ENCODE measurements at places on chromosomes 16 and 17.
A peak's percentile ranks its signal among the peaks of the same experiment; 100 is the strongest.

DNA sequence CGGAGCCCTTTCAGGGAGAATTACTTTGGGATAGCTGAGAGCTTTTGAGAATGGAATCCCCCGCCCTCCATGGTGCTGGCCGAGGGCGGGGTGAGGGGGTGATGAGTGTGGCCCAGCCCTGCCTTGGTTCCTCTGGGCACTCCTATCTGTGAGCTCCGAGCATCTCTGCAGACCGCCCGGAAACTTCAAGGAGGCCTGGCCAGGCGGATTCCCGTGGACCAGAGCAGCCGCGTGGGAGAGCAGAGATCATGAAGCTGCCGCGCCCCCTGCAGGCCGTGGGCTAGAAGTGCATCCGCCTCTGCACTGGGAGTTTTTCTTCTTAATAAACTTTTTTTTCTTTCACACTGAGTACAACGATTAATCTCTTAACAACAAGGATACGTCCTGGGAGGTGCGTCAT, 392.9 kb upstream of the EEF2KMT start:
- peak; percentile 50 for DNase-seq

DNA sequence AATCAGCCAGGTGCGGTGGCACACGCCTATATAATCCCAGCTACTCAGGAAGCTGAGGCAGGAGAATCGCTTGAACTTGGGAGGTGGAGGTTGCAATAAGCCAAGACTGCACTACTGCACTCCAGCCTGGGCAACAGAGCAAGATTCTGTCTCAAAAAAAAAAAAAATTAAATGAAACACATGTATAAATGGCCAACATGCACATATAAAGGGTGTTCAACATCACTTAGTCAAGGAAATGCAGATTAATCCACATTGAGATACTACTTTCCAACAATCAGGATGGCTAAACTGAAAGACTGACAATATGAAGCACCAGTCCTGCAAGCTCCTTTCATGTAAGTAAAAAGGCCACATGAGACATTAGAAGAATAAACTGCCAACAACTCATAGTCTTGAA, 20.5 kb downstream of the USP32 start:
- no peak for DNase-seq

GRCh38 chr17:64747938-64748540, 85.9 kb upstream of the SMURF2 start:
- no peak for DNase-seq

GRCh38 chr17:45127207-45127547, 5.1 kb downstream of the PLCD3 start:
- no peak for DNase-seq

DNA sequence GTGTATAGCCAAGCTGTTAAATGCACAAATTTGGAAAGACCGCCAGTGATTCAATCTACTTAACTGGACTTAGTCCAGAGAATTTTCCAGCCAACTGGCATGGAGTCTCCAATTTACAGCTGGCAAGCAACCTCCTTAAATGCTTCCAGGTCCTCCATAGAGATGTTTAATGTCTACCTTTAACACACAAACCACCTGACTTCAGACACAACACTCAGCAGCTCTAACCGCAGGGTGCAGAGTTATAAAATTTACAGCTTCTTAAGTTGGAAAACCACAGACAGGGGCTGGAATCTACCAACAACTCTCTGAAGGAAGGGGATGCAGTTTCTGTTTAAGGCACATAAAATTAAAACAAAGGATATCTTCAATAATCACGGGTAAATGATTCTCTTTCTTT, 106.9 kb downstream of the SYCE1L start:
- no peak for DNase-seq

GRCh38 chr16:79713609-79714309, 113.2 kb upstream of the MAF start:
- DNase-seq = no peak

GRCh38 chr17:34503528-34504195, 75.7 kb upstream of the TMEM132E start:
- DNase-seq = no peak

DNA sequence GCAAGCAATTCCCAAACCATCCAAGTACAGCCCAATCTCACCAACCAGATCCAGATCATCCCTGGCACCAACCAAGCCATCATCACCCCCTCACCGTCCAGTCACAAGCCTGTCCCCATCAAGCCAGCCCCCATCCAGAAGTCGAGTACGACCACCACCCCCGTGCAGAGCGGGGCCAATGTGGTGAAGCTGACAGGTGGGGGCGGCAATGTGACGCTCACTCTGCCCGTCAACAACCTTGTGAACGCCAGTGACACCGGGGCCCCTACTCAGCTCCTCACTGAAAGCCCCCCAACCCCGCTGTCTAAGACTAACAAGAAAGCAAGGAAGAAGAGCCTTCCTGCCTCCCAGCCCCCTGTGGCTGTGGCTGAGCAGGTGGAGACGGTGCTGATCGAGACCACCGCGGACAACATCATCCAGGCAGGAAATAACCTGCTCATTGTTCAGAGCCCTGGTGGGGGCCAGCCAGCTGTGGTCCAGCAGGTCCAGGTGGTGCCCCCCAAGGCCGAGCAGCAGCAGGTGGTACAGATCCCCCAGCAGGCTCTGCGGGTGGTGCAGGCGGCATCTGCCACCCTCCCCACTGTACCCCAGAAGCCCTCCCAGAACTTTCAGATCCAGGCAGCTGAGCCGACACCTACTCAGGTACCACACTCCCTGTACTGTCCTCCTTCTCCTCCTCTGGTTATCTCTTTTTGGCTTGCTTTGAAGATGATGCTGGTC, 20.6 kb downstream of the SP2 start:
- DNase-seq = no peak

DNA sequence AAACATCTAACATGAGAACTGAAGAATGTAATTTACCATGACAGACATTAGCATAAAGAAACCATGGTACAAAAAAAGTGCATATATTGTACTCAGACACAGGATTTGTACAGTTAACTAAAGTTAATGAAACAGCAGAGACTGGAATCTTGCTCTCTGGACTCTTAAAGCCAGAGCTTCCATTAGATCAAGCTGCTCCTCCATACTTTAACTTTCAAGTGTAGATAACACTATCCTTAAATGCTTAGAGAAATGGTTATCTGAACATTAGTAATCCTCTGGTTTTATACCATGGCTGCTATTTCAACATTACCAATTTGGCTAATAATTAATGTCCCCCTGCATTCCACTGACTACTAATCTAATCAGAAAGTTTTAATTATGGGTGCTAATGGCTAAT, 3.1 kb downstream of the NUDT21 start:
- no peak for DNase-seq

GRCh38 chr16:17013038-17013437, 457.7 kb downstream of the XYLT1 start:
- no peak for DNase-seq

DNA sequence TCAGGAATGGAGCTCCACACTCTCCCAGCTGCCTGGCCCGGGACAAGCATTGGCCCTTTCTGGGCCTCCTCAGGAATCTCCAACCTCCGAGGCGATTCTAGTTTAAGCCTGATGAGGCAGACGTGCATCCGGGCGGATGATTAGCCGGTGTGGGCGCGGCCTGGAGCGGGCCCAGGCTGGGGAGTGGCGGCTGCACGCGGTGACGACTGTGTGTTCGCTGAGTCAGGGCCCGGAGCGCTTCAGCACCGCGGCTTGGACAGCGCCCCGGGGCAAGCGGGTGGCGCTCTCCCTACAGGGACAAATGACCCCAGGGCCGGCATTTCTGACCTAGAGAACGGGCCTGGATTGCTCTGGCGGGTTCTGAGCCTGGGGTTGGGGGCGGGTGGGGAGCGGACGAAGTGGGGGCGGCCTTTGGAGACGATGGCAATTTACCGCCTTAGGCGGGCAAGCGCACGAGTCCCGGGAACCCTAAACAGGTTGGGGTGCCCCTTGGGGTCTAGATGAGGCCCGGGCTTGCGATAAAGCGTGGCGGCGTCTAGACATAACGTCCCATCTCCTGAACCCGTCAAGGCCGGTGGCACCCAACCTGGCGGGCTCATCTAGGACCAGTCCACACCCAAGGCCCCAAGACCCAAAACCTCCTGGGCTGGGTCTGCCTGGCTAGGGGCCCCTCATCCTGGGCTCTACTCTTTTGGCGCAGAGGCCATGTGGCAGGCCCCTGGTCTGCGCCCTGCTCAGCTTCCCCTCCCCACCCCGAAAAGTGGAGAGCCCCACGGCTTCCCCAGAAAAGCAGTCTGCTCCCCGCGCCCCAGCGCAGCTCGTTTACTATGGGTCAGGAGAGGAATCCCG, 22.3 kb upstream of the ZNHIT3 start:
- DNase-seq = peak; percentile 51

DNA sequence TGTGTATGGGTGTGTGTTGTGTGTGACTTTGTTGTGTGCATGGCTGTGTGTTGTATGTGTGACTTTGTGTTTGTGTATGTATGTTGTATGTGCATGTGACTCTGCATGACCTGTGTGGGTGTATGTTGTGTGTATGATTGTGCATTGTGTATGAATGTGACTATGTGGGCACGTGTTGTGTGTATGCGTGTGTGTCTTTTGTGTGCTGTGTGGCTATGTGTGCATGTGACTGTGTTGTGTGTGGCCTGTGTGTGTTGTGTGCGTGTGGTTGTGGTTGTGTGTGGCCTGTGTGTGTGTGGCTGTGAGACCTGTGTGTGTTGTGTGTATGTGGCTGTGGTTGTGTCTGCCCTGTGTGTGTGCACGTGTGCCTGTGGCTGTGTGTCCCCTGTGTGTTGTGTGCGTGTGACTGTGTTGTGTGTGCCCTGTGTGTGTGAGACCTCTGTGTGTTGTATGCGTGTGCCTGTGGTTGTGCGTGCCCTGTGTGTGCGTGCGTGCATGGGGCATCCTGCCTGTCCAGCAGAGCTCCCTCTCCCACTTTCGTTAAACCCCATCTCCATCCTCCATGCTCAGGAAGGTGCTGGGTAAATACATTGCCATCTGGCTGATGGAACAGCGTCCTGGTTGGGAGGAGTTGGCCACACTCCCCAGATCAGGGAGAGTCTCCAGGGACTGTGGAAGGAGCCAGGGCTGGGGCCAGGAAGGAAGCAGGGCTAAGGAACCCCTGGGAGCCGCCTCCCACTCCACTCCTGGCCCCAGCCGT, 90.1 kb upstream of the GSE1 start:
- peak; percentile 4 for DNase-seq

DNA sequence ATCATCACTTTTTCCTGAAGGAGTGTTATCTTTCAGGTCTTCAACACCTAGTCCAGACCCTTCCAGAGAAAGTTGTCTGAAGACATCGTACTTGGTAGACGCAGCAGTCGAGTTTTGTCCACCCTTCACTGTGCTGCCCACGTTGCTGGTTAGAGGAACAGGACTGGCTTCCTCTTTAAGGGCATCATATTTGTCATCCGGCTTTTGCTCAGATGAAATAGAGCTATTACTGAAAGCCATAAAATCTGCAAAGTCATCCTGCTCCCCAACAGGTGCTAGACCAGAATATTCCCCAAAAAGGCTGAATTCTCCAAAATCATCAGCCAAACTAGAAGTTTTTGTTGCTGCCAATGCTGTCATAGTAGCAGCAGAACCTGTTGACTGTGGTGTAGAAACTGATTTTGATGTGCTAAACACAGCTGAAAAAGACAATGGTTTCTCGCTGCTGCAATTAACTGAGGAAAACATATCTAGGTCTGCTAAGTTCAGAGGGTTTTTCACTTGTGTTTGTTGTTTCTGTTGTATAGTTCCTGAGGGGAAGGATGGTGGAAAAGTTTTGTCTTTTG, 55.7 kb downstream of the SYNRG start:
- DNase-seq = no peak

- DNase-seq = no peak
Observed at GRCh38 chr17:63196772-63197335, 230.8 kb downstream of the TANC2 start.

DNA sequence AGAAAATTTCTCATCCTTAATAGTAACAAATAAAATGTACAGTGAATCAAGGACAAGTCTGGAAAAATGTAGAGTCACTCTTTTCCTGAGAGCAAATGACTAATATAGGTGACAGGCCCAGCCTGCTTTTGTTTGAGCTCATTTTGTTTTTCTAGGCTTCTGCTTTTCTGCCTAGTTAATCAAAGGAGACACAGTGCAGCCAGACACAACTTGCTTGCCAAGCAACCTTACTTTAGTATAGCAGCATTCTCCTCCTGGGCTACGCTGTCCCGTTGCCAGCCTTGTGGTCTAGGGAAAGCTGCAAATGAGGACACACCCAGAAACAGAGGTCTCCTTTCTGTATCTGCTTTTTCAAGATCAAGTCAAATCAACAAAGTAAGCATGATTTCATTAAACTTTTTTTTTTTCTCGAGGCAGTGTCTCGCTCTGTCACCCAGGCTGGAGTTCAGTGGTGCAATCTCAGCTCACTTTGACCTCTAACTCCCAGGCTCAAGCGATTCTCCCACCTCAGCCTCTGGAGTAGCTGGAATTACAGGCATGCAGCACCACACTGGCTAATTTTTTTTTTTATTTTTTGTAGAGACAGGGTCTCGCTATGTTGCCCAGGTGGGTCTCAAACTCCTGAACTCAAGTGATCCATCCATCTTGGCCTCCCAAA, 17.2 kb downstream of the GINS3 start:
- DNase-seq = no peak

DNA sequence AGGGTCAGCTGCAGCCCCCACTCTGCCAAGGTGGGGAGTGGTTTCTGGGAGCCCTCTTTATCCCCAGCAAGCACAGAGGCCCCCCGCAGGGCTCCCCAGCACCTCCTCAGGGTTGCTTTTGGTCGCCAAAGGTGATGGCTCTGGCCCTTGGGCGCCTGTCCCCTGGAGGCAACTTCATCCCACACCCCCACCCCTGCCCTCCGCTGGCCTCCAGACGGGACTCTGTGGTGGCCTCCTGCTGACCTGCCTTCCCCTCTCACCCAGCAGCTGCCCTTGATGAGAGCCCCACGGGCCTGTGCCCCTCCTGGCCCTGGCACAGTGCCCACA, 7.8 kb upstream of the RHOT2 start:
- no peak for DNase-seq

DNA sequence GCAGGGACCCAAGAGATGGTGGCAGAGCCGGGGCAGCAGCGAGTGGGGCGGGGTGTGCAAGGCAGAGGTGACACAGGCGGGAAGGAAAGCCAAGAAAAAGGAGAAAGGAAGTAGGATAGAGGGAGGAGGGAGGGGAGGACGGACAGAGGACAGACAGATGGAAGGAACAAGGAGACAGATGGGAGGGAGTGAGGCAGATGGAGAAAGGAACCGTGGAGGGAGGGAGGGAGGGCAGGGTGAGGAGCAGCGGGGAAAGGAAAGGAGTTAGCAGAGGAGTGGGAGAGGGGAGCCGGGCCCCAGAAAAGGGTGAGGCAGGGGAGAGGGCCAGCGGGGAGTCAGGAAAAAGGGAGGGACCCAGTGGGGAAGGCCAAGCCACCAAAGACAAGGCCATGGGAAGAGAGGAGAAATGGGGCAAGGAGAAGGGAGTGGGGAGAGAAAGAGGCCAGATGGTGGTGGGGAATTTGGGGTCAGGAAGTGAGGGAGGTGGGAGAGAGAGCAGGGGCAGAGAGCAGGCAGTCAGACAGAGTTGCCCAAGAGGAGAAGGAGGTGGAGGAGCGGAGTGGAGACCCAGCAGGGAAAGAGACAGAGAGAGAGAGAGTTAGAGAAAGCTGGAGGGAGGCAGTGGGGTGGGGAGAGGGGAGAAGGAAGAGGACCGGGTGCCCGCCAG, 13.2 kb upstream of the ASGR1 start:
- no peak for DNase-seq

DNA sequence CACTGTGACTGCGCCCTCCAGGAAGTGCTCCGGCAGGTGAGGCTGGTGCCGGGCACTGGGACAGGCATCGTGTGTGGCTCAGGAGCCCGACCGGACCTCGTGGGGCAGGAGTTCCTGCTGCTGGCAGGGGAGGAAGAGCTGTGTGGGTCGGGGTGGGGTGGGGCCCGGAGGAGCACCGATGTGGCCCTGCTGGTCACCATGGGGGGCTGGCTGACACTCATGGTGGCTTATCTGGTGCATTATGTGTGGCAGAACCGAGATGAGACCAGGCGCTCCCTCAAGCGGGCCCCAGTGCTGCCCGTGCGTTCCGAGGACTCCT, 16.8 kb downstream of the LRRC3C start:
- DNase-seq = no peak

GRCh38 chr17:75406222-75406615, 741 bp upstream of the GRB2 start:
- DNase-seq = no peak
